G401 (cell line): ENCODE measurements at places on chromosomes 1 and 21. TPM values are rescaled to one million over a fixed set of nuclear protein-coding genes. Genes with fewer than 3 reads are reported as not detected.

The IRF6 gene
- not detected in 2 replicates for total RNA-seq

The IL24 gene
- total RNA-seq = not detected in 2 replicates

DNA sequence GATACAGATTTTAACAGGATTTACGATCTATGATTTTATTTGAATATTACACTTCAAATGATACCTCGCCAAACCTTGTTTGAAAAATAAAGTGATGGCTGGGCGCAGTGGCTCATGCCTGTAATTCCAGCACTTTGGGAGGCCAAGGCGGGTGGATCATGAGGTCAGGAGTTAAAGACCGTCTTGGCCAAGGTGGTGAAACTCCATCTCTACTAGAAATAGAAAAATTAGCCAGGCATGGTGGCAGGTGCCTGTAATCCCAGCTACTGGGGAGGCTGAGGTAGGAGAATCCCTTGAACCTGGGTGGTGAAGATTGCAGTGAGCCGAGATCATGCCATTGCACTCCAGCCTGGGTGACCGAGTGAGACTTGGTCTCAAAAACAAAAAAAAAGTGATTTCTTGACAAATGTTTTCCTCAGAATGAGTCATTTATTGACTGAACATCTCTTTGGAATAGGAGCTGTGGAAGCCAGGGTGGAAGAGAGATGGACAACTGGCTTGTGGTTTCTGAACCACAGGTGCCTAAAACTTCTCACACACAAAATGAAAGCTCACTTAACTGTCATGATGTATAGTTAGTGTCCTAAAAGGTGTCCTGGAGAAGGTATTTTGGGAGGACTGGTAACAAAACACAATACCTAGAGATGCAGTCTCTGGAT is 11.9 kb downstream of the PKNOX1 start:
- no peak for DNase-seq

- no peak for DNase-seq
Observed at GRCh38 chr1:1038694-1039093, 18.8 kb downstream of the AGRN start.

DNA sequence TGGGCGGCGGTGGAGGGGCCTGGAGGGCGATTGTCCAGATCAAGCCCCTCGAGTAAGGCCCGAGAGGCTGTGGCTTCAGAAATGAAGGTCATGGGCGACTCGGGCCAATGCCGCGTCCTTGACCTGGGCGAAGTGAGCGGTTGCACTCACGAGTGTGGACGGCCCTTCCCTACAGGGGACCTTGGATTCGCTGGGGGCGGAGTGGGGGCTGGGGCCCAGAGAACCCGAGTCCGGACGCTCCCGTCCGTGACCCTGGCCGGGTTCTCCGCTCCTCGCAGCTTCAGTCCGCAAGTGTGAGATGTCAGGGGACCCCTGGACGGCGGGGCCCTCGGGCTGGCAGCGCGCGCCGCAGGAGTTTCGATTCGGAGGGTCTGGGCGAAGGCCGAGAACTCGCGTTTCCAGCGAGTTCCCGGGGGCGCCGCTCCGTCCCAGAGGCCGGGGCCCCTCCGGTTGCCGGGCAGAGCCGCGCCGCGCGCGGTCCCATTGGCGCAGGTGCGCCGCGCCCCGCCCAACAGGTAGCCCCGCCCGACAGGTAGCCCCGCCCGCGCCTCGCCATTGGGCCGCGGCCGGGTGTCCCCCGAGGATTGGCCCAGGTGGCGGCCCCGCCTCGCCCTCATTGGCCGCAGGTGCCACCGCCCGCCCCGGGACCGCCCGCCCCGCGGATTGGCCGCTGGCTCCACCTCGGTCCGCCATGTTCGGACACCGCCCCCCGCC is at the start of gene PRKCZ:
TSS of gene PRKCZ (plus strand) at position 694 of the 714 bp plus-strand sequence. CDS start 220 bp downstream, outside the sequence.
- peak; percentile 93 for DNase-seq

- no peak for DNase-seq
Observed at GRCh38 chr1:156463874-156464273, 36.7 kb downstream of the MEF2D start.

GRCh38 chr1:157490467-157491165 is 61.7 kb downstream of the FCRL5 start:
- DNase-seq = peak; percentile 18

- peak; percentile 52 for DNase-seq
Observed at GRCh38 chr1:183841950-183842794, 37.3 kb downstream of the RGL1 start.

DNA sequence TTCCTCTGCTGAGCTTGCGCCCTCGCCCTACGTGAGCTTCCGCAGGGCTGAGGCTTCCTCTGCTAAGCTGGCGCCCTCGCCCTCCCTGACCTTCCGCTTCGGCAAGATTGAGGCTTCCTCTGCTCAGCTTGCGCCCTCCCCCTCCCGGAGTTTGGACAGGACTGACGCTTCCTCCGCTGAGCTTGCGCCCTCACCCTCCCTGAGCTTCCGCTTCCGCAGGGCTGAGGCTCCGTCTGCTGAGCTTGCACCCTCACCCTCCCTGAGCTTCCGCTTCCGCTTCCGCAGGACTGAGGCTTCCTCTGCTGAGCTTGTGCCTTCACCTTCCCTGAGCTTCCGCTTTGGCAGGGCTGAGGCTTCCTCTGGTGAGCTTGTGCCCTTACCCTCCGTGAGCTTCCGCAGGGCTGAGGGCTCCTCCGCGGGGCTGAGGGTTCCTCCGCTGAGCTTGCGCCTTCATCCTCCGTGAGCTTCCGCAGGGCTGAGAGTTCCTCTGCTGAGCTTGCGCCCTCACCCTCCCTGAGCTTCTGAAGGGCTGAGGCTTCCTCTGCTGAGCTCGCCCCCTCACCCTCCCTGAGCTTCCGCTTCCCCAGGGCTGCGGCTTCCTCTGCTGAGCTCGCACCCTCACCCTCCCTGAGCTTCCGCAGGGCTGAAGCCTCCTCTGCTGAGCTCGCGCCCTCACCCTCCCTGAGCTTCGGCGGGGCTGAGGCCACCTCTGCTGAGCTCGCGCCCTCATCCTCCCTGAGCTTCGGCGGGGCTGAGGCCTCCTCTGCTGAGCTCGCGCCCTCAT is 753.6 kb upstream of the TPTE start:
- DNase-seq = no peak
